ENCODE measurements at places on chromosomes 1 and 21.

GRCh38 chr1:214209260-214209808, 71.6 kb upstream of the SMYD2 start:
- DNase-seq: no peak

DNA sequence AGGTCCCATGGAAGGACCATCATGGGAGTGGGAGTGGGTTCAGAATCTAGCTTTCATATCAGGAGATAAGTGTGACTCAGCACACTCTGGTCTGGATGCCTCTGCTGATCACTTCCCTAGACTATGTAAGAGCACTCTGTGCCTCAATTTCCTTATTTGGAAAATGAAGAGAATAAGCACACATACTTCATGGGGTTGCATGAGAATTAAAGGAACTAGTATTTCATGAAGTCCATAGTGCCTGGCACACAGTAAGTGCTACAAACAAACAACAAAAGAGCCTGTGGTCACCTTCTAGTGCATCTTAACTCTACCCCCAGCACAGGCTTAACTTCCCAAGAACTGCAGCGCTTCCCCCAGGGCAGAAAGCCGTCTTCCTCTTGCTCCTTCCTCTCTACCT, 9.6 kb upstream of the IL20 start:
- no peak for DNase-seq

DNA sequence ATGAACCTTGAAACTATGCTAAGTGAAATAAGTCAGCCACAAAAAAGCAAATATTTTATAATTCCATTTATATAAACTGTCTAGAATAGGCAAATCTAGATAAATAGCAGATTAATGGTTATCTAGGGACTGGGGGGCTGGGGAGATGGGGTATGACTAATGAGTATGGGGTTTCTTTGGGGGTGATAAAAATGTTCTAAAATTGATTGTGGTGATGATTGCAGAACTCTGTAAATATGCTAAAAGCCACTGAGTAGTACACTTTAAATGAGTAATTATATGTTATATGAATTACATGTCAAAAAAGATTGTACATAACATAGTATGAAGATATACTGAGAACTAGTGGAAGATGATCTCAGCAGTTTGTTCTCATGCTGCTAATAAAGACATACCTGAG, 675.0 kb downstream of the KIF26B start:
- no peak for DNase-seq

DNA sequence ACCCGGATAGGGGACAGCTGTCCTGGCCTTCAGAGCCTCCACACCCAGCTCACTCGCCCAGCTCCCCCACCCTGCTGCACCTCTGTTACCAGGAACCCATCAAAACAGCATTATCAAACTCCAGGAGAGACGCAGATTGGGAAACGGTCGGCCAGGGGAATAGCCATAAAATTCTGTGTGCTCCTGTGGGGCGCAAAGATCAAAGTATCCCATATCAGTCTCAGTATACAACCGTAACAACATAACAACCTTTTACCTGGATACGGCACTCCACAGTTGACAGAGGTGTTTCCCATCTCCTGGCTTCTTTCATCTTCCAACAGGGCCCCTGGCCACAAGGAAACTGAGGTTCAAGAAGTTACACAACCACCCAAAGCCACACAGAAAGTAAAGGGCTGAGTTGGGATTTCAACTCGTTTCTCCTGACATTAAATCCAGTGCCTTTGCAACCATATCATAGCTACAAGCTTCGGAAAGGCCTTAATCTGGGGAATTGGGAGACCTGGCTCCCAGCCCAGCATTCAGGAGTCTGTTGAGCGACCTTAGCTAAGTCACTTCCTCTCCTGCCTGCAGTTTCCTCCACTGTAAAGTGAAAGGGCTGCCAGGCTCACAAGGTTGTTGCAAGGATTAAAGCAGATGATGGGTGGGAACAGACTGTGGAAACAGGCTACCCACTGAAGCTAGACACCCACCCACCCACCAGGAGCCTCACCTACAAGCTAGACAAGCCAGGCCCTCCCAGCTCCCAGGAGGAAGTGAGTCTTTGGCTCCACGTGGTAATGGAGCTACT, 8.1 kb upstream of the EPHB2 start:
- no peak for DNase-seq

GRCh38 chr1:224080115-224080774, 33.7 kb upstream of the FBXO28 start:
- DNase-seq: no peak

DNA sequence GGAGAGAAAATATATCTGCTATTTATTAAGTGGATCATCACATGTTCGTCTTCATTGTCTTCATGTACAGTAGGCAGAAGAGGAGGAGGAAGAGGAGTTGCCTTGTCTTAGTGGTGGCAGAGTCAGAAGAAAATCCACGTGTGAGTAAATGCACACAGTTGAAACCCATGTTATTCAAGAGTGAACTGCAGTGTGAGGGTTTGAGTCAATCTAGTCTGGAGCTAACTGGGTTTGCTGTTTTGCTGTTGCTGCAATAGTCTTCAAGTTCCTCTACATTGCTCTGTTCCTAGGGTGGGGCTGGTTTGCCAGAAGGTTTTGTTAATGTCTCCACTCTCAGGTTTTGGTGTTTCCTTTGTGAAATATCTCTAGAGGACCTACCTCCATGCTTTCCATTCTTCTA, 3.1 kb upstream of the CD1A start:
- no peak for DNase-seq

DNA sequence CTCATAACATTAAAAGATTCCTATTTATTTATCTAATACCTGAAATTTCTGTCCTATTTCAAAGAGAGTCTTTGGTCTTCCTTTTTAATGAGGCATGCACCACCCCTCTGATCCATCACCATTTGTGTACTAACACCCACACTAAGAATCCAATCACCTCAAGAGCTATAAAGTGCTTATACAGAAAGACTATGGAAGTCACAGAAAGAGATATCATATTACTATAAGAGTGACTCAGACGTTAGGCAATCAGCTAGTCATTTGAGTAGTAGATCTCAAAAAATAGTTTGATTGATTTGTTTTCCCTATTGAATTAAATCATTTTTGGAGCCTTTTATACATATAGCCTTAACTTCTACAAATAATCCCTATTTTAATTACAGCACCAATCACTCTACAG, 46.1 kb downstream of the NME7 start:
- DNase-seq: no peak

- DNase-seq: no peak
Observed at GRCh38 chr1:247368490-247369145, 37.0 kb upstream of the ZNF496 start.

DNA sequence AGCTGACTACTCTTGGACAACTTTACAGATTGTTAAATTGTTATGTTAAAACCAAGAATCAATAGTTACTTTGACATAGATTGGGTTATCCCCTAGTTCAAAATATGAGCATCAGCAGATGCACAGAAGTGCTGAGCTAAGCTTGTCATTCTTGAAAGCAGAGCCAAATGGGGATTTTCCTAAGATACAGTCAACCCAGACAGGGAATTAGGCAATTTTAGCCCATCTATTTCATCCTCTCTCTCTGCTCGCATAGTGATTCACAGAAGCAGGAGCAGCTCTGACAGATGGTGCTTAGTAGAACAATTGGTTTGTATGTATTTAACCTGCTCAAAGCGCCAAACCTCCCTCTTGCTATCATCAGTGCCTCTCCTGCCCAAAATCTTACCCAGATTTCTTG, 27.9 kb upstream of the PRRC2C start:
- no peak for DNase-seq

GRCh38 chr1:187577610-187578009, 748.9 kb downstream of the PLA2G4A start:
- no peak for DNase-seq

DNA sequence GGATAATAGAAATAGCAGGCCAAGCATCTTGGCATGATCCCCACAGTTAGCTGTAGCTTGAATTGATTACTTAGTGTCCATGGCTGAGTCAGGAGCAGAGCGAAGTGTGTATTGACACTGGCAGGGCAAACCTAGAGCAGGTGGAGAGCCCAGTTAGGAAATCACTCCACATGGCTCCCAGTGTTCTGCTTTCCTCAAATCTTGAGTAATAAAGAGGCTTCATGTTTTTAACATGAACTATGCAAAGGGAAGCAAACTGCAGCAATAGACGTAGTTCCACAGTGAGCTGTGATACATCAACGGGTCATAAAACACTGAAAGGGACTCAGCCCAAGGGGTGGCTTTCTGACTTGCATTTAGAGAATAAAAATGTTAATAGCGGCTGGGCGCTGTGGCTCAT, 28.9 kb downstream of the RHEX start:
- DNase-seq: no peak

- no peak for DNase-seq
Observed at GRCh38 chr1:2315674-2316450, 75.5 kb downstream of the MORN1 start.

- DNase-seq: no peak
Observed at GRCh38 chr1:85245456-85245855, 14.0 kb downstream of the C1orf52 start.

- DNase-seq: no peak
Observed at GRCh38 chr1:245298781-245299180, 144.0 kb downstream of the KIF26B start.

- no peak for DNase-seq
Observed at GRCh38 chr1:194616835-194617234, 1430.4 kb upstream of the B3GALT2 start.

DNA sequence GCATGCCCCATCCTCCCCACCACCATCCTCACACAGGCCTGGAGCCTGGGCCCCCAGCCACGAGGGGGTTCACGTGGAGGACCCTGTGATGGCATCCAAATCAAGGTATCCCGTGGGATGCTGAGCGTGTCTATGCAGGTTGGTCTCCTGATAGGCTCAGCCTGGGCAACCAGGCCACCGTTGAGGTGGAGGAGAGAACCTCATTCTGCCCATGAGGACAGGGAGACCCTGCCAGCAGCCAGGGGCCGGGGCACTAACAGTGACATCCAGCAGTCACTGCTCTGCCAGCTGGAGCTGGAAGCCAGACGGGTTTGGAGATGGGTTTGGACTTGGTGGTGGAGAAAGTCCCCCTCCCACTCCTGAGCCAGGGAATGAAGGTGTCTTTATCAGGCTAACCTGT, 582.8 kb downstream of the MATN1 start:
- DNase-seq: no peak

DNA sequence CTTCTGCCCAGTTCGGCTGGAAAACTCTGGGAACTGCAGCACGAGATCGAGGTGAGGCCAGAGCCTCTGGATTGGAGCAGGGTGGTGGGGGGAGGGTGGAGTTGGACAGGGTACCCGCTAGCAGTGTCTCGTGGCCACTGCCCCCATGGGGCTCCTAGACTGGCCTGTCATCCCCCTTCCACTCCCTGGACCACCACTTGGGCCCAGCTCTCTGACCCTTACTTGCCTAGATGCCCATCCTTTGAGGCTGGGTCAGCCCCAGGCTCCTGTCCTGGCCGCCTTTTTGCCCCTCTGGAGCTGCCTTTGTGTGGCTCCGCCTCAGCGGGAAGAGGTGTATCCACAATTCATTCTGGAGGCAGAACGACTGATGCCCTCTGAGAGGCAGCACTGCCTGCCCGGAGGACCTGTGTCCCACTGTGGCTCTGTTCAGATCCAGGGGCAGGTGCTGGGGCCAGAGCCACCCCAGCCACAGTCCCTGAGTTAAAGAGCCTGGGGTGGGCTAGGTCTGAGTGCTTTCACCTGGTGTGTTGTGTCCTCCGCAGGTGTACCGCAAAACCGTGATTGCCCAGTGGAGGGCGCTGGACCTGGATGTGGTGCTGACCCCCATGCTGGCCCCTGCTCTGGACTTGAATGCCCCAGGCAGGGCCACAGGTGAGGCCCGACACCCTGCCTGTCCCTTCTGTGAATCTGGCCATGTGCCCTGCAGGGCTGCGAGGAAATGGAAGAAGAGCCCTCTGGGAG, 17.7 kb downstream of the FAAH start:
- DNase-seq: no peak

GRCh38 chr1:47725000-47725473, 272.1 kb downstream of the TRABD2B start:
- no peak for DNase-seq

All from omental fat pad (tissue), 4 donors.